GOT3 (cell line): ENCODE measurements at places on chromosomes 2 and 18.

DNA sequence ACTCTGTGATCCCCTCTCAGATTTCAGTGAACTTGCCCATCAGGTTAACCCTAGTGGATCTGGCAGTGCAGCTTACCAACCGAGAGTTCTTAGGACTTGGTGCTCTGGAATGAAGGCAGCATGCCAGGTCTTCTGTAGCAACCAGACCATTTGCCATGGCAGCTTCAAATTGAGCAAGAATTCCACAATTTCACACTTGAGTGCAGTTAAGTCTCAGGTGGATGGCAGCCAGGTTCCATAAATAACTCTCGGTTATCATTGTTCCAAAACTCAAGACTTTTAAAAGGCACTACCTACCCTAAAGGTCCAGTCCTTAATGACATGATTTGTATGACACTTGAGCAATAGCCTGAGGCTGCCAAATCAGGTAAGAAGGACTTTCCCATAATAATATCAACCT is 48.1 kb downstream of the GALNT3 start:
- no peak for DNase-seq

- DNase-seq: no peak
Measured at GRCh38 chr2:23507267-23508065, 122.5 kb downstream of the KLHL29 start.

GRCh38 chr2:97663626-97663961 is 250 bp downstream of the ACTR1B start:
- DNase-seq: no peak

DNA sequence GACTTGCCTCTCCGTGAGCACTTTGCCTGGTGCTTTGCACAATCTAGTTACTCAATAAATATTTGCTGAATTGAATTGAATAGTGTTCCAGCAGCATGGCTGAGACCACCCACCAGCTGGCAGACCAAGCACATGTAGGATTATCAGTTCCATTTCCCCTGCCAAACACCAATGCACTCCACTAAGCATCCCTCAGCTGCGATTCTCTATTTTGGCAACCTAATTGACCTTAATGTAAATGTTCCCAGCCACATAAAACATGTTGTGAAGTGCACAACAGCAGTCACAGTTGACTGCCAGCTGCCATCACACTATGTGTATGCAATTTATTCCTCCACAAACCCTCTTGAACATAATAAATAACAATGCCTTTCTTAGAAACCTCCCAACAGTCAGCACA is 1879.4 kb upstream of the PIK3C3 start:
- DNase-seq: no peak

DNA sequence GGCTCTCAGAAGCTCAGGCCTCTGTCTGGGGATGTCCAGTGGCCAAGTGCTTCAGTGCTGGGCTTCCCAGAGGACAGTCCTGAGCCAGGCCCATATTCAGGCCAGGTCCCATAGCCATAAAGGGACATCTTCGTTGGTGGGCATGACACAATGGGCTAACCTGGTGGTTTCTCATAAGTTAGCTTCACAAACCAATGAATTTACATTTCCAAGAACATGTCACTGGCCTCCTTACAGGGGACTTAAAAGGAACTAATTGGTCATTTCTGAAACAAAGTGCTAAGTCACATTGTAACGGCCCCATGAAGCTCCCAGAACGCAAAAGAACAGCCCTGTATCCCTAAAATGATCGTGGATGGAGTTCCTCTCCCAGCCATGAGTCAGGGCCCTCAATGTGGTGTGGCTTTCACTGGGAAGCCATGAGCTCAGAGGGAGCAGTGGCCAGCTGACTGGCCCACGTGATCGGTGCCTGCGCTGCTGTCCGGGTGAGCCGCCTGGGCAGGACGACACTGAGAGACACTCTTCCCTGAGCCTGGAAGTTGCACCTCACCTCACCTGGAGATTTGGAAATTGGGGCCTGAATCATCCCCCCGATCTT is 163.7 kb upstream of the APCDD1 start:
- no peak for DNase-seq

GRCh38 chr18:46830633-46831032 is 73.8 kb upstream of the ST8SIA5 start:
- no peak for DNase-seq

- no peak for DNase-seq
Measured at GRCh38 chr2:128379021-128380015, 60.6 kb upstream of the HS6ST1 start.

DNA sequence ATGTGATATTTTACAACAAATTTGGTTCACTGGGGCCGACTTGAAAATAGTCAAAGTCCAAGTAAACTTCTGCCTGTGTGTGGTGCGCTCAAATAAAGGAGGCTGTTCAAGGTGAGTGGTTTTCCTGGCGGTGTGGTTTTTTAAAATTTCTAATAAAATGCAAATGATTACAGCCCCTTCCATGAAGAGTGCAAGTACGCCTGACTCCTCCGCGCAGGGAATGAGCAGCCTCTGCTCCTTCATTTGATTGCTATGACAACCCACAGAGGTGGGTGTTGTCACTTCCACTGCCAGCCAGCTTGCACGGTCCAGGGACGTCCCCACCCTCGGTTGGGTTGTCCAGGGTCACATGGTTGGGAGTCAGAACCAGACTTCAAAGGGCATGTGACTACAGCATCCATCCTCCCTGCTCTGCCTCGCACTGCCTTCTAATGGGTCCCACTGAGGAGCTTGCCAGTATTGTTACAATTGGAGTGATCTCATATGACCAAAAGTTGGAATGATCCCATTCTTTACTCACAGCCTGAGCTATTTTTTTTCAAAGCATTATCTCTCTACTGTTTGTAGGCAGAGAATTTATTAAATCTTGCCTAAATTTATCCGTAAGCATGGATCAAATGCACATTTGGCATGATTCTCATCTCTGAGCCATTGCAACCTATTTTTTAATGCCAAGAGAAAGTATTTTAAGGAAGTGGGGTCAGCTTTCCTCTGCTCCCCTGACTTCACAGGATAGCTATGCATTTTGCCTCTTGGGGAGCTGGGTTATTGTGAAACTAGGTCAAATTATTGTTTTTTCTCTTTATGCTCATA is 121.3 kb downstream of the AGAP1 start:
- peak; percentile 12 for DNase-seq

DNA sequence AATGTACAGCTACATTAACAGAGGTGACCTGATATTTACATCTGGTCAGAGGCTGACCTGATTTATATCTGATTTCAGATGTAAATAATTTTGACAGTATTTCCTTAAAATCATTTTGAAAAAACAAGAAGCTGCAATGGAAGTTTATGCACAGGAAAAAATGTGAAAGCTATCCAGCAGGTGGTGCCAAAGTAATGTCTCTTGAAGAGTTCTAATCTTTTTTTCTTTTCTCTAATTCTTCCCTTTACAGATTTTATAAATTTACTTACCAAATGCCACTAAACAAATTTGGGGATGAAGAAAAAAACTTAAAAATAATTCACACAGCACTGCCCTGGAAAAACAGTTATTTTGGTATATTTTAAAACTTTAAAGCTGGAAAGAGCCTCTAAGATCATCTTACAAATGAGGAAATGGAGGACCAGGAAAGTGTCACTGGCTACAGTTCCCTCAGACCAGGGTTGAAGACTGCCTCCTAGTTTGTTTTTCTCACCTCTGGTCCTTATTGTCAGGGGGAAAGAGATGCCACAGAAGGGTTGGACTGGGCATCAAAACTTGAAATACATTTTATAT is 16.4 kb upstream of the FBLN7 start:
- DNase-seq: no peak

GRCh38 chr2:98517636-98518035 is 73.0 kb downstream of the INPP4A start:
- no peak for DNase-seq

GRCh38 chr2:1675633-1676032 is 68.7 kb downstream of the PXDN start:
- peak; percentile 31 for DNase-seq

DNA sequence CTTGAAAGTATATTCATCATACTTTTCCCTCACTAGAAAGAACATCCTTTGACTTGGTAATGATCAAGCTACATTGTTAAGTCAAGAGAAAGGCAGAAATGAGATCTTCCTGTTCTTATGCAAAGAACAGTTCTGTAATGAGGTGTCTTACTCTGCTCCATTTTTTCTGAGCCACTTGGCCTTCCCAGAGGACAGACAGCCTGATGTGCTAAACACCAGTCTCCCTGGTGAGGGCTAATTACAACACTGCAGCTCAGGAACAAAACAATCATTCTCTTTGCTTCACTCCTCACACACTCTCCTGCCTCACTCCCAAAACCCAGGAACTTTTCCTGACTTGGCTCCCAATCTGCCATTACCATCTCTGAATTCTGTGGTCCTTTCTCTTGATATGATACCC is 25.6 kb downstream of the TACR1 start:
- no peak for DNase-seq

GRCh38 chr18:57959278-57959677 is 84.7 kb upstream of the NEDD4L start:
- DNase-seq: no peak

GRCh38 chr2:38610851-38611801 is 8.4 kb upstream of the HNRNPLL start:
- no peak for DNase-seq

DNA sequence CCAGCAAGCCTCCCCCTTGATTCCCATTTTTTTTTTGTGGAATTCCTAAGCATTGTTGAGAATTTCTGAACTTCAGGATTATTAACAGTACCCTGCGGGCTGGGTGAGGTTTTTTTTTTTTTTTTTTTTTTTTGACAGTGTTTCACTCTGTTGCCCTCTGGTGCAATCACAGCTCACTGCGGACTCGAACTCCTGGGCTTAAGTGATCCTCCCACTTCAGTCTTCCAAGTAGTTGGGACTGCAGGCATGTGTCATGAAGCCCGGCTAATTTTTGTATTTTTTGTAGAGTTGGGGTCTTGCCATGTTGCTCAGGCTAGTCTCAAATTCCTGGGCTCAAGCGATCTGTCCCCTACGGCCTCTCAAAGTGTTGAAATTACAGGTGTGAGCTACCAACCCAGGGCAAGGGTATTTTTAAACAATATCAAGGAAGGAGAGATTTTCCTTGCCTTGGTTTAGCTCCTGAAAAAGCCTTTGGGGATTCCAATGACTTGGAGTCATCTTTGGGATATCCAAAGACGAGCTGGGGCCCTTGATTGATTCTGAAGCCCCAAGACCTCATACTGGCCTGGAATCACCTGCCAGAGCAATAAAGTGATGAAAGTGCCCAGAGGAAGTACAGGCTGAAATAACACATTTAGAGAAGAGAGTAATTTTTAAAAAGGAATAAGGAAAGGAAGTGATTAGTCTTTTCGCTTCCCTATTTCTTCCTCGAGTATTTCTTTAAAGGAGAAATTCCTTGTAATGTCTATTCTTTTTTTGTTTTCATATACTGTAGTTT is 240.2 kb downstream of the TGIF1 start:
- no peak for DNase-seq

DNA sequence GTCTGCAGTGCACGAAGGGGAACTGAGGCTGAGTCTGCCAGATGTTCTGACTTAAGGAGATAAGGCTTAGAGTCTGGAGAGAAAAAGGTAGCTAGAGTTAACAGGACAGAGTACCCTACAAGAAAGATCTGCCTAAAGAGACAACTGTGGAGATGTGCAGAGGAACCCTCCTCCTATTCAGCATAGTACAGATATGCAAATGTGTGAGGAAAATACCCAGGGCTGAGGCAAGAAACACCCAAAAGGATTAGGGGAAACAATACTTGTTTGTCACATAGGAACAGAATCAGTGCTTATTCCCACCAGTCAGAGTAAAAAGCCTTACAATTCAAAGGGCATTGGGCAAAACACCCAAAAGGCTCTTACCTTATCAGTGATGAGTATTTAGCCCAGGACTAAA is 67.8 kb downstream of the SS18 start:
- no peak for DNase-seq

- DNase-seq: no peak
Measured at GRCh38 chr2:84052913-84053312, 406.2 kb downstream of the SUCLG1 start.

DNA sequence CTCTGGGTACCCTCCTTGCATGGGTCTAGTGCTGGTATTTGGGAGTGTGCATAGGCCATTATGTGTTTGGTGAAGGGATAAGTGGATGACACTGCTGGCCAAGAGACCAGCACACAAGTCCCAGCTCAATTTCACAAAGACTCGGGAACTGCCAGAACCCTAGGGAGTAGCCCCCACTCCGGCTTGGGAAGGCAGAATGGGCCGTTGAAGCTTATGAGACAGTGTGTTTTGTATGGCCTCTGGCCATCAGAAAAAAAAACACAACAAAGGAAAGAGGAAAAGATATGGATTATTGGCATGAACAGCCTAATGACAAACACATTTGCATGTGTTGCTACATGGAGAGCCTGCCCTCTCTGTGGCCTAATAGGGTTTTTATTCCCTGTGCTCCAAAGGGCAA is 144.2 kb downstream of the TTC32 start:
- no peak for DNase-seq

DNA sequence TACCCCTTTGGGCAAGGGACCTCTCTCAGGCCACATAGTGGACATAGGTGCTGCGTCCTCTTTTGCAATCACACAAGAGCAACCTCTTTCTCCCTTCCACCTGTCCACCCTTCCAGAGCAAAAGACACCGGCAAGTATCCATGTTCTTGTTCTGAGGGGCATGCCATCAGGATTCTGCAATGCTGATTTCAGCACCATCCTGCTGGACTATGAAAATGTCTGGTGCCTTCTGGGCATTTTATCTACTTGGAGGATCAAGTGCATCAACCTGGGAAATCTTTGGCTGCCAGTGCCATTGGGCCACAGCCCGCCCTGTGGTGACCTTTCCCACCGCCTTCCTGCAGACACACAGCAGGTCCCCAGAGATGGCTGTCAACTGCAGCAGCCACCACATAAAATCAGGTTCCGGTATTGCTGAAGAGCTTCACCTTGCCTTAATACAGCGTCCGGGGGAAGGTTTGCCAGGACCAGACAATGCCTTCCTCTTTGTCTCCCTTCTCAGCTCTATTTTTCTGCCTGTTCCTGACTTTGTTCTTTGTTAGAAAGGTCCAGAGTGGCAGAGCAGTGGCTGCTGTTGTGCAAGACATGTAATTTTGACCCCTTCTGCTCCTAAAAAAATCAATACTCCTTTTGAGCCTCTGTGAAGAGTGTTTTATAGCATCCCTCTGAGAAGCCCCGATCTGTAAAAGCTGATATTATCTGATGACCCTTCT is 18.5 kb upstream of the BOD1L2 start:
- no peak for DNase-seq

DNA sequence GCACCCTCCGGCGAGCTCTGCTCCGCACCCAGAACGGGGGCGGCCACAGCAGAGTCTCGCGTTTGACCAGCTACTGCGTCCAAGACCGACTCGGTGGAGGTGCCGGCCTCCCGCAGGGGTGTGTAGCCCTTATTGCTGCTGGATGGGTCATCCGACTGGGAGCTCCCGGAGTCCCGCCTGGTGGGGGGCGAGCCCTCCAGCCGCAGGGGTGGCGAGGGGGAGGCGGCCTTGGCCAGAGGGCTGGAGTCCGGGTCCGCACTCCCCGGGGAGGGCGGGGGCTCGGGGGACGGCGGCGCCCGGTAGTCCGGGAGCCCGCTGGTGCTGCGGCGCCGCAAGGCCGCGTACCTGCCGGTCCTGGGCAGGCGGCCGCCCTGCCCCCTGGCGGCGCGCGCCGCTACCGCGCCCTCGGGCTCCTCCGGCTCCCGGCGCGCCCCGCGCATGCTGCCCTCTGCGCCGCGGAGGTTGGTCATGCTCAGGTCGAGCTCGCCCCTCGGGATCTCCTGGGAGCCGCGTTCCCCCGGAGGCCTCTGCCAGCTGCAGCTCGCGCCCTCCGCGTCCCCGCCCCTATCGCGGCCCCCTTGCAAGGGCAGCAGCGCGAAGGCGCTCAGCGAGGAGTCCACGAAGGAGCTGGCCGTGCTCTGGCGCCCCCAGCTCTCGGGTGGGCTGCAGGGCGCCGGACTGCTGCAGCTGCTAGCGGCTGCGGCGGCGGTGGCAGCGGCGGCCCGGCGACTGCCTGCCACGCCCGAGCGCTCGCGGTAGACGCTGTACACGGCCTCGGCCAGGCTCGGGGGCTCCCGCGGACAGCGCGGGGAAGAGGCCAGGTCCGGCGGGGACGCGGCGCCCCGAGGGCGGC is 4.8 kb downstream of the TMEM200C start:
- no peak for DNase-seq
